ENCODE measurements at places on chromosomes 2 and 18. TPM values are rescaled to one million over a fixed set of nuclear protein-coding genes. Genes with fewer than 3 reads are reported as not detected.

GRCh38 chr18:76948345-76948744 lies 126.0 kb downstream of the ZNF236 start:
- no peak for DNase-seq

RAB6C gene
- 0.42 TPM for polyA plus RNA-seq

- no peak for DNase-seq
Measured at GRCh38 chr2:221673248-221673647, 101.1 kb upstream of the EPHA4 start.

DNA sequence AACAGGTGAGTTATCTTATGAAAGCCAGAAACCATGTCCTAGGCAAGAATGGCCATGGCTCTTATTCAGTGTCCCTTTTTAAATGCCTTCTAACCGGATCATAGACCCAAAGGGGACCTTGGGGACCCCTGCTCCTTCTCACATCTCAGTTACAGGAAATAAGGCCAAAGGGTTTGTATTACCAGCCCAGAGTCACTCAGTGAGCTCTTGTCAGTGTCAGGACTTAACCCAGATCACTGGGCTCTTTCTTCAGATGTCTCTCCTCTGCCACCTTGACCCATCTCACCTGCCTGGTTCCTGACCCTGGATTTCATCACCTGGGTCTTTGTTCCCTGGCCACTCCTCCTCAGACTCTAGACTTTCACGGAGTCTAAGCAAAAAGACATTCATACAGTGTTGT lies 556.7 kb downstream of the CMPK2 start:
- DNase-seq: no peak

GRCh38 chr2:160742667-160743066 lies 249.1 kb upstream of the RBMS1 start:
- DNase-seq: no peak

NTSR2 gene
- not detected for polyA plus RNA-seq

GRCh38 chr2:127027715-127028114 lies 79.2 kb downstream of the BIN1 start:
- no peak for DNase-seq

GRCh38 chr2:216202626-216203250 lies 93.6 kb downstream of the XRCC5 start:
- DNase-seq: no peak

DNA sequence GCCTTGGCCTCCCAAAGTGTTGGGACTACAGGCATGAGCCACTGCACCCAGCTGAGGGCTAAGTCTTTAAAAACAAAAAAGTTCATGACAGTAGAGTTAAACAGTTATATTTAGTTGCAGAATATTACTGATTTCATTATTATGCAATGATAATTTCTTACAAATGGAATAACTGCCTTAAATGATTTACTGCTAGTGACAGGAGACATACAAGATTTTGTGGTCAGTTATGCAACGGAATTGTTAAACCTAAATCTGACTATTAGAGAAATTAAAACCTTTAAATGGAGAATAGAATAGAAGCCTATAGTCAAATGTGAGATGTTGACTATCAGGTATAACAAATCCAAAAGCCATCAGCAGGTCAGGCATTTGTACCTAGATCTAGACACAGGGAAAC lies 10.3 kb upstream of the DNAJC10 start:
- no peak for DNase-seq

GRCh38 chr18:12236934-12237832 lies 17.0 kb upstream of the CIDEA start:
- peak; percentile 63 for DNase-seq

DNA sequence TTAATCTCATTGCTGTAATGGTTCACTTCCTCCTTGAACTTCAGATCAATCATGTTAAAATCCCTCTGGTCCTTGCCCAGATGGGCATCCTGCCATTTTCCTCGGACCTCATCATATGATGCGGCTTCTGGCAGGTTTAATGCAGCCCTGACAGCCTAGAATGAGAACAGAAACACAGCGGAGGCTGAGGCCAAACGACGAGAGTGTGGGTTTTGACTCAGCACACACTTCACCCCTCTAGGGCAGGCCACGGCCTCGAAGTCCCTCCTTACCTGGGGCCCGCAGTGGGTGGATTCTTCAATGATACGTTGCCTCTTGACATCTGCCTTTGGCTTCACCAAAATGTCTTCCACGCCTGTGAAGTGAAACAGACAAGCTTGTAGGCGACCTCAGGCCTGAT lies 56.8 kb downstream of the POLR1A start:
- no peak for DNase-seq

- no peak for DNase-seq
Measured at GRCh38 chr18:34529358-34530335, 180.5 kb upstream of the DTNA start.

All from left lung (tissue), 14 donors.